ENCODE measurements at places on chromosomes 2 and 18.

DNA sequence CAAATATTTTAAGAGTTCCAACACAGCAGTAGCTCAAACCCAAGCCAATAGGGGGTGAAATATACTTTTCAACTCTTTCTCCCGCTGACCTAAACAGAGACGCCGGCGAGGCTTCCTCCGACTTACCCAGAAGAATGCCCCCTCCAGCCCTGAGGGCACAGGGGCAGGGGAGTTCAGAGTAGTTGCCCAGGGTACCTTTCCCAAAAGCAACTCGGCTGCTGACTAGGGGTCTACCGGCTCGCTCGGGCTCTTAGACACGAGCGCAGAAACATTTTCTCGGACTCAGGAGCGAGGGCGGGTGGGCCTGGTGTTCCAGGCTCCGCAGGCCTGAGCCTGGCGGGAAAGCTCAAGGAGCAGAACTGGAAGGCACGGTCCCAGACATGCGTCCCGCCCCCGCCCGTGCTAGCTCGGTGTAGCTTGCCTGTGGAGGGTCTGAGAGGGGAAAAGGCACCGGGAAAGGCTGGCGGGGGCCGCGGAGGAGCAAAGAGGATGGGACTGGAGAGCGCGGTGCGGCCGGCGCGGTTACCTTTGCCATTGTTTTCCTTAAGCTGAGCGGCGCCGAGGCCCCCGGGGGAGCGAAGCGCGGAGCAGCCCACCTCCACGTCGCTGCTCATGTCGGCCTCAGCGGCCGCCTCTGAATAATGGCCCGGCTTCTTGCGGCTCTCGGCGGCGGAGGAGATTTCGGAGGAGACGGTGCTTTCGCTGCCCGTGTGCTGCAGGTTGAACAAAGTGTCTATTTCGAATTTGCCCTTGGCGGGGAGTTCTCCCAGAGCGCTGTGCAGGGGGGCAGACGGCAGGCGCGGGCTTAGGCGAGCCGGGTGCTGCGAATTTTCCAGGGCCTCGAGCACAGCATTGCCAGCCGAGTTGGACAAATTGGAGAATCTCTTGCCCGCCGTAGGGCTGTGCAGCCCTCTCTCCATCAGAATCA is 674 bp downstream of the EVX2 start:
- DNase-seq: no peak

DNA sequence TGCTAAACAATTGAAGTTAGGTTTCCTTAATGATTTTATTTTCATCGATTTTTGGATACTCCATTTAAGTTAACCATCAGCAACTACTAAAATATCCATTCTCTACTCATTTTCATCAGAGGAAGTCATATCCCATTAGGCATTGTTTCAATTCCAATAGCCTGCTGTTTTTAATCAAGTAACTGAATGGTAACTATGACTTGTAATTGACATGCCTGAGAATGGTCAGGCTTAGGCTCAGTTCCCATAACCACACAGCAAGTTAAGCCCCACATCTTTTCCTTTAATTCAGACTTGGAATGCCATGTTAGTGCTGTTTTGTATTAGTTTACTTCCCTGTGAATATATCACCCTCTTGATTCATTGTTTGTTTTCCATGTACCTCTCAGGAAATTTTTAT is 398.8 kb downstream of the ARHGAP15 start:
- DNase-seq: no peak

- DNase-seq: no peak
Observed at GRCh38 chr2:212711856-212712255, 173.3 kb upstream of the ERBB4 start.

DNA sequence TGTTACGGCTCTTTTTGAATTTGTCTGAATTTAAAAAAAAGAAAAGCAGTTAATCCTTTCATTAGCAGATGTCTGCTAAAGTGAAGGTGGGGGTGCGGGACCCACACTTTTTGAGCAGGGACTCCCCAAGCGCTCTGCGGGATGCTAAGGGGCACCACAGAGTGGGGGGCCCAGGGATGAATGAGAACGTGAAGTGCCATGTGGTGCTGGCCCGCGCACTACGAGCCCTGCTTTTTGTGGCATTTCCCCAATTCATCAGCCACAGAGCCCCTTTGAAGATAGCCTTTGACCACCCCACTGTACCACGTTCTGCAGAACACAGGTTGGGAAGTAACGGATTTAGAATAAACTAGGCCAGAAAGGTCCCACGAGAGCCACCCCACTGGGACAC is 28.6 kb downstream of the HS1BP3 start:
- DNase-seq: no peak

DNA sequence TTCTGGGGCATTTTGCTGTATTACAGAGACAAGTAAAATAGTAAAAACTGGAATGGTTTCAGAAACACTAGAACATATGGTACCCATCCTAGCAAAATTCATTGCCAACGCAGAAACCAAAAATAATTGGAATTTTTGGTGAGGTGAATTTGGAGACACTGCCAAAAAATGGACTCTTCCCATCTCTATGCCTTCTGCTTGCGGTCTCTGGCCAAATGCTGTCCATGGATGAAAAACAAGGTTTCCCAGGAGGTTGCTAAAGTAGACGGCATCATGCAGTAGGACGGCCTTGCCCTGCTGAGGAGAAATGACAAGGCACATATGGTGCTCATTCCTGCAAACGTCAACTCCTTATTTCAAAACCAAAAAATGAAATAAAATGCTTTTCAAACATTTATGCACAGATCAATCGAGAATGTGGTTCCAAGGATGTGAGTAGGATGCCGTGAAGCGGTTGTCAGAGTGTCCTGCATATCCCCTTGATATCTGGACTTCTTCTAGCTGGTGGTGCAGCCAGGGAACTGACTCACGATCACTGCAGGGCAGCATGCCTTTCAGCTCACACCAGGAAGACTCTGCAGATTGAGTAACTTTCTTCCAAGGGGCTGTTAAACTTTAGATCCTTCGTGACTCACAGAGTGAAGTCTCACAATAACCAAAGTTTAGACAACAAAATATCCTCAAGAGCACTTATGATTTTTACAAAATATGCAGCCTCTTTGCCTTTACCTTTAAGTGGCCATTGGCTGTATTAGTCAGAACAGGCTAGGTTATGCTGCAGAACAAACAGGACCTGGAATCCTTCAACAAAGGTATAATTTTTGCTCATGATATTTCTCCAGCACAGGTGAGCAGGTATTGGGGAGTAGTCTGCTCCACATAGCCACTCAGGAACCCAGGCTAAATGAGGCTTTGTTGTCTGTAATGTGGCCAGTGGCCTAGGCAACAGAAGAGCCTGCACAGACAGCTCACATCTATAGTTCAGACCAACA is 149.4 kb upstream of the NDUFV2 start:
- DNase-seq: no peak

Measured in activated effector memory CD4-positive, alpha-beta T cell treated with Interleukin-2 at 50 U/mL for 16 hours (primary cell).